Ecto neural progenitor cell (in vitro differentiated cells): ENCODE measurements at places on chromosomes 4 and X.
A peak's percentile ranks its signal among the peaks of the same experiment; 100 is the strongest.

DNA sequence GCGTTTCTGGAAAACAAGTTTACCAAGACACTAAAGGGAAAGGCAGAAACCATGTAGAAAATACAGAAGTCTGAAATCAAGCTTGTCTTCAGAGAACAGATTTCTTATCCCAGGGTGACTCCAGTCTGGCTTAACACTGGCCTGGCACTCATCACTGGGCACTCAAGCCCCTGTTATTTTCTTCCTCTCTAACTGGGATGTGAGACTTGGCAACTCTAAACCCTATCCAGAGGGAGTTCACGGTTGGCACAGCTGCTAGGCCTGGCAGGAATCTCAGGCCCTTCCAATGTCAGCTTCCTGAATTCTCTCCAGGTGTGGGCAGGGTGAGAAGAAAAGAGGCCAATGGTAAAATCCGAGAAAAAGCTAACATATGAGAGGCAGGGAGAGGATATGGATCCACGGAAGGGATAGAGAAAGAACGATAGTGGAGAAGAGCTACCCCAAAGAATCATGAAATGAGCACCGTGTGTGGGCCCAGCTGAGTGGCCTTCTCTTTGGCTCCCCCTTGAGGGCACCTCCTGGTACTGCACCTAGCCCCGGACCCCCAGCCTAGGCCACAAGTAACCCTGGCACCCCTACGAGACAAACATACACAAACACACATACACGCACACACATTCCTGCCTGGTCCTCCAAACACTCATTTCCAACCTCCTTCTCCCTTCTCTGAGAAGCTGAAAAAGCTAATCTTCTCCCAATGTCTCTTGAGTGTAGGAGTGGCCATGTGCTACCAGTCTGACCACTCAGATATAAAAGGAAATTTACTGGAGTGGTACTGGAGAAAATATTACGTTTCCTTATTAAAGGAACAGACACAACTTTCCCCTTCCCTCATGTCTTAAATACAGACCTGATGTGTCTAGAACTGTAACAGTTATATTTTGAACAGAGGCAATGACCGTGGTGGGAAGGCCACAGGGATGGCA is 16.6 kb upstream of the PTCHD1 start:
- DNase-seq, result peak; percentile 73

DNA sequence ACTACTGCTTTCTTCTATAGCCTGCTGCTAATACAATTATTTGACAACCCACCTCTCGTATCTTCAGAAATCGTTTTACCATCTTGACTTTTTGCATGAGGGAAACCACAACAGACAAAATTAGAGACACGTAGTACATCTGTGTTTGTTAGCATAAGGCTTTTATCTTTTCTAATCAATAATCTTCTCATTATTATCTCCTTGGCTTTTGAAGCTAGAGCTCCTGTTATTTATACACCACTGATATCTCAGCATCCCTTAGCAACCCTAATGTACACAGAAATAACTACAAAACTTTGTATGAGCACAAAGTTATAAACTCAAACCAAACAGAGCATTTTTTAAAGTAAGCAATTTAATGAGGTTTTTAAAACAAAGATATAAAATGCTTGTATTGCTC is 39.7 kb downstream of the CORIN start:
- DNase-seq, result no peak

DNA sequence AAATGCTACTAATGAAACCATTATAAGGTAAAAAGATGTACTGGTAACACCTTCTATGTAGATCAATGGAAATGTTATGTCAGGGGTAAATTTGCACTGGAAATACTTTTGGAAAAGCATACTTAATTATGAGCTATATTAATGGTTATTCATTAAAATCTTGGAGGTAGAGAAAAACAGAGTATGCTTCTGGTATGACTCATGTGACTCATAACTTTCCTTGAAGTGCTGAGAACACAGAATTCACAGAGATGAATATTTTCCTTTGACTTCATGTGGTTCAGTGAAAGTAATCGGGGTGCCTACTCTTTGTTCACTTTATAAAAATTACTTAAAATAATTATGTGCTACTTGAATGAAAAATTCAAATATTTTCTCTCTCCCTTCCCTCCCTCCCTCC is 254.2 kb downstream of the KCTD8 start:
- no peak for DNase-seq

- no peak for DNase-seq
Observed at GRCh38 chrX:13750812-13751211, 16.3 kb downstream of the OFD1 start.

GRCh38 chr4:3747581-3747904 is 18.6 kb upstream of the ADRA2C start:
- DNase-seq, result peak; percentile 79

DNA sequence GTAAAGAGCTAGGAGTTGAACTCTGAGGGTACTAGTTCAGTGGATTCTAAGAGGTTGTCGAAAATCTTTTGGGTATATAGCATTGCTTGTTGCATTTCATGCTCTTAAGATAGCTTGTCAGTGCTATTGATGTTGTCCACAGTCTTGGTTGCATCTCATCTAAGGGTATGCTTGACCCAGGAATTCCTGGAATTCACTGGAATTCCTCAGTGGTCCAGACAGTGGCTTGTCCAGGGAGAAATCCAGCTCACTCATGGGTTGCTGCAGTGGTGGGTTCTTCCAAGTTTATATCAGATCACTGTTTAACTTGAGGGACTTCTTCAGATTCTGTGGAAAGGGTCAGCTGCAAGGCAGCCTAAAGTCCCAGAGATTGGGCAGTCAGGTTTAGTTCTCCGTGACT is 29.8 kb upstream of the SMARCAD1 start:
- DNase-seq, result no peak

GRCh38 chrX:131764216-131764615 is 220.3 kb downstream of the OR13H1 start:
- no peak for DNase-seq

DNA sequence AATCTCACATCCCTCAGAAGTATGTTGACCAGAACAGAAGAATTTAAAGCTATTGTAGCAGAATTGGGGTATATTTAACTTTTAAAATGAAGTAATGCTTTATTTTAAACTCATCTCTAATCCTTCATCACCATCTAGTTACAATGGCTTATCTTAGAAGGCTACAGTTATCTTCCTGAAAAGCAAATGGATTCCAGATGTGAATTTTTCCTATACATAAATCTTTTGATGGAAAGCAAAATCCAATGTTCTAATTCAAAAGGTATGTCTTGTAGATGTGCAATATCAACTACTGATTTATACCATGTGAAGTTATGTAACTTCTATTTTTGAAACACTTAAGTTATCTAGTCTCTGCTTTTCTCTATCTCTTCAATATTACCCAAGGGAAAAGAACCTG is 47.6 kb downstream of the CCNG2 start:
- no peak for DNase-seq

GRCh38 chr4:73822389-73822788 is 14.1 kb upstream of the CXCL6 start:
- DNase-seq, result no peak

DNA sequence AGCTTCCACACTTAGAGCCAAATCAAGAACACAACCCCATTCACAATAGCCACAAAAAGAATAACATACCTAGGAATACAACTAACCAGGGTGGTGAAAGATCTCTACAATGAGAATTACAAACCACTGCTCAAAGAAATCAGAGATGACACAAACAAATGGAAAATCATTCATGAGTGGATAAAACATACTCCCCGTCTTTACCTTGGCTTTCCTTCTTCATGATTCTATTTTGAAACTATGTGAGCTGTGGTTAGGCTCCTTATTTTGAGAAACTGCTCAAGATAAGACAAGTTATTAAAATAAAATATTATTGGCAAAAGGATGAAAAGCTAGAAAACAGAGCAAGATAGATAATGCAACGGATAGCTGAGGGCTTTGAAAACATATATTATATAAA is 598.1 kb upstream of the FAT1 start:
- no peak for DNase-seq

DNA sequence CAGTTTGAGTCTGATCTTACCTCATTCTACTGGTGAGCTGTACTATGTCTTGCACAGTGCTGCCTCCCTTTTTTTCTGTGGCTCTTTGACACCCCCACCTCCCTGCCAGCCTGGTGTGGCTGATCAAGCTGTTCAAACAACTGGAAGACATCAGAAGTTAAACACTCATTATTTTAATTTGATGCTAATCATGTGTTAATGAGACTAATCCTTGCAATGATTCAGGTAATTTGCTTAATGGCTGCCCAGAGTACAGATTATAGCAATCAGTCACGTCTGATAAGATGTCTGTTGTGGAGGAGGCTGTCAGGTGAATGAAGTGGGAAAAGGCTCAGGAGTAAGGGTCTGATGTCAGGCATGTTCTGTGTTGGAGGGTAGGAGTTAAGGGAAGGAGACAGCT is 87.4 kb upstream of the GK2 start:
- no peak for DNase-seq
